ENCODE measurements at places on chromosomes 1 and 21.

DNA sequence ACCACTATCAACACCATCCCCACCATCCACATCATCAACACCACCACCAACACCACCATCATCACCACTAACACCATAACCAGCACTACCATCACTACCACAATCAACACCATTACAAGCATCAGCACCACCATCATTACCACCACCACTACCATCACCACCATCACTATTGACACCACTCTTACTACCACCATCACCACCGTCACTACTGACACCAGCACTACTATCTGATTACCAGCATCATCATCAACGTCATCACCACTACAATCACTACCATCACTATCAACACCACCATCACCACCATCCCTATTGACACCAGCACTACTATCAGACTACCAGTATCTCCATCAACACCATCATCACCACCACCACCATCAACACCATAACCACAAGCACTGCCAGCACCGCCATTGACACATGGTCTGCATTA is 106.1 kb upstream of the RUNX3 start:
- no peak for DNase-seq

DNA sequence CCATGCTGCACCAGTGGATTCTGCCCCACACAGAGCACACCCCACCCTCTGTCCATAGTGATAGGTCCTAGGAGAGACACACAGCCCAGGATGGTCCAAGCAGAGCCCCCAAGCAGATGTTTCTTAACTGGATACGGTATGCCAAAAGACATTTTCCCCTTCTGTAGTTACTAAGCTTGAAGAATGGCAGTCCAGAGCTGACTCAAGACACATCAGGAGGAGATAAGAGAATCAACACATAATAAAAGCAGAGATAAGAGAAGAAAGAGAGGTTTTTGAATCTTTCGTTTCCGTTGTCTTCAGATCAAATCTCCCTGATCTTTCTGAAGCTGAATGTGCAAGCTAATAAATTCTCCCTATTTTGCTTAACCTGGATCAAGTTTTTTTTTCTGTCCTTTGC is 21.8 kb upstream of the CASQ2 start:
- DNase-seq: no peak

- DNase-seq: no peak
These were observed 59.9 kb downstream of the ZBTB17 start for GRCh38 chr1:15915991-15916390.

GRCh38 chr1:3922851-3923250 is 22.8 kb upstream of the C1orf174 start:
- DNase-seq: no peak

DNA sequence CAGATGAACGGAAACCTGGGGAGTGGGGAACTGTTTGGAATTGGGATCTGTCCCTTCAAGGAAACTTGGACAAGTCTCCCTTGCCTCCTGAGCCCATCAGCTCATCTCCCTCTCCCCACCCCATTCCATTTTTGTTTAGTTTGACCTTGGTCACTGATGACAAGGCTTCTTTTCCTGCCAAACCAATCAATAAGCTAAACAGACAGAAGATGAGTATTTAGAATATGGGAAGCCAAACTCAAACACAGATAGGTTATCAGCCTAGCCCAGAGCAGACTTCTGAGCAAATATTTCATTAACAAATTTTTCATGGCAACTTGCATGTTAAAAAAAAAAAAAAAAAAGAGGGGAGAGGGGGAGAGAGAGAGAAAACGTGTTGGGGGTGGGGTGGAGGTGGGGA is 337.2 kb upstream of the PROX1 start:
- DNase-seq: no peak

GRCh38 chr21:42097274-42097673 is 26.2 kb downstream of the UMODL1 start:
- no peak for DNase-seq

DNA sequence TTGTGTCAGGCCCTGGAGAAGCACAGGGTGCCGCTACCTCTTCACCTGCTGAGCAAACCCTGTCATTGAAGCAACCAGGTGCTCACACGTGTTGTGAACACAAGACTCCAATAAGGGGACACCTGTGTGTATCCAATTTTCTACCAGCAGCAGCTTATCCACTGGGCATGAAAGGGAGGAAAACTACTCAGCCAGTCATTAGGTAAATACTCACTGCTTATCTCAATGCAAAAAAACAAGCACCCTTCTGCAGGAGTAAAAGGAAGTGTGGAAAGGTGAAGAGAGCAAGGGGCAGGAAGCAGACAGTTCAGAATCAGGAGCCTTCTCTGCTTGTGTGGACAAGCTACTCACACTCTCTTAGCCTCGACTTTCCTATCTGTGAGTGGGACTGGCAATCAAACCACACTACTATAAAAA is 148.9 kb downstream of the ETS2 start:
- DNase-seq: no peak

DNA sequence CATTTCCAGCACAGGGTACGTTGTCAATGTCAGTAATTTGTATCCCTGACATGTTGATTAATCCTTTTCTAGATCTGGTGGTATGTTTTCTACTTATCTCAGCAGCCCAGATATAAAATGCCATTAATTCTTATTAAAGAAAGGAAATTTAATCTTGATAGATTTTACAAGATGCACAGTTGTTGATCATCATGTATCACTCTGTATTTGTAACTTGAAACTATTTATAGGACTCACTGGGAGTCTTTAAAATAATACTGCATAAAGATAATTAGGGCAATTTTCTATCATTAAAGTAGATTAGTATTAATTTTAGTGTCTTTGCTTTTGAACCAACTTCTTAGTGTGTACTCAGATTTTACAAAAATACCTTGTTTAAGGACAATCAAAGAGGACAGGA is 84.9 kb downstream of the GREM2 start:
- DNase-seq: no peak

- no peak for DNase-seq
These were observed 153.6 kb downstream of the CNIH3 start for GRCh38 chr1:224769452-224770335.

DNA sequence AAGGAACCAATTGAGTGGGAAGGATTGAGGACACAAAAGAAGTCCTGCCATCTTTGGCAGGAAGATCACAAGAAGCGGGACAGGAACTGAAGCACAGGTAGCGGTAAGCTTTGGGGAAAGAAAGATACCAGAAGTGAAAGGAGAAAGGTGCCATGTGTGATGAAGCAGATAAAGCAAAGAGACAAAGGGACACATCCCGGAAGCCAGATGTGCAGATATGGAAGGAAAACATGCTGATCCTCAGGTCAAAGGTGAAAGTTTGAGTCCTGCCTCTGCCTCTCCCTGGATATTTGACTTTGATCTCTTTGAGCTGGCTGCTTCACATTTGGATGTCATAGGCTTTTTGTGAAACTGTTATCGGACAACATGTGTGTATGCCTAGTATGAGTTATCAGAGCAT is 34.0 kb downstream of the ACP6 start:
- no peak for DNase-seq

- no peak for DNase-seq
These were observed 114.6 kb downstream of the TNFSF18 start for GRCh38 chr1:172936088-172936645.

DNA sequence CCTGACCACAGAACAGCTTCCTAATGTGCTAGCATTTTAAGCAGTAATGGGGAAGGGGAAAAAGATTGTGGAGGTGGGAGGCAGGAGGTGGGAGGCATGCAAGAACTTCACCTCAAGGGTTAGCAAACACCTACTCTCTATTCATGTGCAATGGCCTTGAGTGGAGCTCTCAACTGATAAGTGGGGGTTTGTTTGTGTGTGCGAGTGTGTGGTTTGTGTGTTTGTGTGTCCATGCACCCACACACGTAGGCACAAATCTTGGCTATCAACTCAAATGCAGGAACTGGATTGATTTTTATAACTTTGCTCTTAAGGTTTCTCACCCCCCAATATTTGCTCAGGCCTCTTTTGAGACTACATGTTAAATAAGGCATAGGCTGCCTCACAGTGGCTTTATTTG is 78.6 kb downstream of the SYT6 start:
- DNase-seq: no peak

DNA sequence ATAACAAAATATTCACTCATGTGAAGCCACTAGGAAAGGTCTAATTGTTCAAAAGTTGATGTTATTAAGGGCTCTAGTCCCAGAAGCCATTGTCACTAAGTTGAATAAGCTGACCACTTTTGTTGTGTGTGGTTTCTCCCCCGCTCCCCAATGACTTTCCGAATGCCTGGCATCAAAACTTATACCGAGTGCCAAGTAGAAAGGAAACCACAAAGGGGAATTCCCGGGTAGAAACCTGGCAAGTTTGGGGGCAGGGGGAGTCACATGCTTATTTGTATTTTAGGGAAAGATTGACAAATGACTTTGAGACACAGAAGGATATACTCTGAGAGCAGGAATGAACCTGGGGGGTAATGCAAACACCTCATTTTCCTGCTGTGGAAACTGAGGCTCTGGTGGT is 154.1 kb downstream of the TGFBR3 start:
- DNase-seq: peak; percentile 96

DNA sequence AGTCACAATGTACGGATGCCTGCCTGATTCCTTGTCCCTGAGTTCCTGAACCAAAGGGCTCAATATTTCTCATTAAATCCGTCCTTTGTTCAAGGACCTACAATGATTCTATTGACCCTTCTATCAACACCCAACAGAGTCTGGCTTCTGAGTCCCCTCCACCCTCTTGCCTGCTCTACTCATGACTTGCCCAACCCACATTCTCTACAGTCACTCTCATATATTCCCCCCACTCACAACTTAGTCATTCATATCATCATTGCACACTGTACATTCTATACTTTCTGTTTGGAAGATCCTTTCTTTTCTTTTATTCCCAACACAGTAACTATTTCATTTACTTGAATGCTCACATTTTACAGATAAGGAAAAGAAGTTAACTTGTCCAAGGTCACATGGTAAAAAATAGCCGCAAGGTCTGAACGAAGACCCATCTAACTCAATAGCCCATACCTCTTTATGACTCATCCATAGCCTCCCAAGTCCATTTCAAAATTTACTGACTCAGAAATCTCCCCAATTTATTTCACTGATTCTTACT is 3.6 kb downstream of the OTUD7B start:
- no peak for DNase-seq

- DNase-seq: peak; percentile 90
These were observed 45.5 kb downstream of the CD46 start for GRCh38 chr1:207797229-207797973.

- DNase-seq: peak; percentile 66
These were observed 54.2 kb downstream of the WDR64 start for GRCh38 chr1:241706257-241706656.

DNA sequence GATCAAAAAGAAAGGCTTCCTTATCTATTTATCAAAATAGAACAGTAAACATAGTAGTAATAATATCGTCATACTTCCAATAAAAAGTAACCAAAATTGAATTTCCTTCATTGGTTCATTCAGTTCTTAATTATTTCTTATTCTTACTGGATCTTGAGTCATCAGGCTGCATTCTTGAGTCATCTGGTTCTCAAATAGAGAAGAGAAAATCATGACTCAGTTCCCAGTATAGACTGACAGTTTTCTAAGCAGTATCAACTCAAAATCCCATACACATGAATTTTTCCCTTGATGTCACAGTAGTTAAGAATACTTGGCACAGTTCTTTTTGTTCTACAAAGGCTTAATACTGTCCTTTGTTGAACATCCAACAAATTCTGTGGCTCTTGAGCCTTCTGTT is 626.9 kb upstream of the ADGRL4 start:
- DNase-seq: peak; percentile 85

DNA sequence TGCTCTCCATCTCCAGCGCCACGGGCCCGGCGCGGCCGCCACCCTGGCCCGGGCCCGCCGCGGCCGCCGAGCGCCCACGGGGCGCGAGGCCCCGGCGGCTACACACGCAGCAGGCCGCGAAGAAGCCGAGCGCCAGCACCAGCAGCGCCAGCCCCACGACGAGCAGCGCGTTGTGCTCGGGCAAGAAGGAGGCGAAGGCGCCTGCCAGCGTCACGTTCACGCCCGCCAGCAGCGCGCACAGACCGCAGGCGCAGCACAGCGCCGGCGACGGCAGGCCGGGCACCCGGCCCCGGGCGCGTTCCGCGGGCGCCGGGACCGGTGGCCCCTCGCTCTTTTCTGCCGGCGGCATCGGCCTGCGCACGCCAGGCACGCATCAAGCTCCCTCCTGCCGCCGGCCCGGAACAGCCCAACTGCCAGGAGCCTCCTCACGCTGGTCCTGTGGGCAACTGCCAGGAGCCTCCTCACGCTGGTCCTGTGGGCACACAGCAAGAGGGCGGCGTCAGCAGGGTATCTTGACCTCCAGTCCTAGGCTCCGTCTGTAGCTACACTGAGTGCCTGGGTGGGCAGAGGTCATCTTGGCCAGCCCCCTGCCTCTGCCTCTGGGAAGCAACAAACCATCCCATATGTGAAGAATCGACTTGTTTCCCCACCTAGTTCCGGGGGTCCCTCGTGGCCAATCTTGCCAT is 18.1 kb downstream of the KNCN start:
- DNase-seq: no peak

DNA sequence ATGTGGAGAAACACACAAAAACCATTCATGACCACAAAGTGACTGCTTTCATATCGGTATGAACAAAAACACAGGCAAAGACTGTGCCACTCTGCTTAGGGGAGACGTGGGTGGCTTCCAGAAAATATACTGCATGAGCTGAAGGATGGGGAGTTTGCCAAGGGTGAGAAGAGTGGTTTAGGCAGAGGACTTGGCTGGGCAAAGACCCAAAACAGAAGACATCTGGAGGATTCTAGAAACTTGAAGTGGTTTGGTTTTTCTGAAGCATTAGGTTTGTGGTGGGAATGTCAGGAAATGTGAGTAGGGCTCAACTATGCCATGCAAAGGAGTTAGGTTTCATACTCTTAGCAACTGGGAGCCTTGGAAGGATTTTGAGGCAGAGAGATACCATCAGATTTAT is 26.6 kb upstream of the DNM3 start:
- DNase-seq: peak; percentile 6

GRCh38 chr1:17661546-17662157 is 93.5 kb upstream of the ACTL8 start:
- DNase-seq: peak; percentile 20

- DNase-seq: no peak
These were observed 2.8 kb downstream of the SIPA1L2 start for GRCh38 chr1:232627171-232627570.

DNA sequence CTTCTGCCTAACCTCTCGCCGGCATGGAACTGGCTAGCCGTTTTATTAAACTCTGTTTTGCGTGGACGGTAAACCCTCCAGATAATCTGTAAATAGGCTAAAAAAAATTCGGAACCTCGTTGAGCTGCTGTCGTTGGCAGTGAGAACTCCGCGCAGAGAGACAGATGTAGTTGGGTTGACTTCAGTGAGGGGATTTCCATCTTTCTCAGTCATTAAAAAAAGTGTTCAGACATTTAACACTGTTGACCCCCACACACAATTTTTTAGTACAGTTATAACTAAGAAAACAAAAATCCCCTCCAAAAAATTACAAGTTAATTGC is 464 bp downstream of the PARK7 start:
- DNase-seq: peak; percentile 17

GRCh38 chr1:244356376-244356775 is 95.3 kb downstream of the ADSS2 start:
- DNase-seq: peak; percentile 65

- peak; percentile 23 for DNase-seq
These were observed 13.3 kb downstream of the ZBTB8OS start for GRCh38 chr1:32636914-32637645.
